B cell (primary cell): ENCODE measurements at places on chromosomes 6 and 20. TPM values are rescaled to one million over a fixed set of nuclear protein-coding genes. Genes with fewer than 3 reads are reported as not detected.
A peak's percentile ranks its signal among the peaks of the same experiment; 100 is the strongest.

DNA sequence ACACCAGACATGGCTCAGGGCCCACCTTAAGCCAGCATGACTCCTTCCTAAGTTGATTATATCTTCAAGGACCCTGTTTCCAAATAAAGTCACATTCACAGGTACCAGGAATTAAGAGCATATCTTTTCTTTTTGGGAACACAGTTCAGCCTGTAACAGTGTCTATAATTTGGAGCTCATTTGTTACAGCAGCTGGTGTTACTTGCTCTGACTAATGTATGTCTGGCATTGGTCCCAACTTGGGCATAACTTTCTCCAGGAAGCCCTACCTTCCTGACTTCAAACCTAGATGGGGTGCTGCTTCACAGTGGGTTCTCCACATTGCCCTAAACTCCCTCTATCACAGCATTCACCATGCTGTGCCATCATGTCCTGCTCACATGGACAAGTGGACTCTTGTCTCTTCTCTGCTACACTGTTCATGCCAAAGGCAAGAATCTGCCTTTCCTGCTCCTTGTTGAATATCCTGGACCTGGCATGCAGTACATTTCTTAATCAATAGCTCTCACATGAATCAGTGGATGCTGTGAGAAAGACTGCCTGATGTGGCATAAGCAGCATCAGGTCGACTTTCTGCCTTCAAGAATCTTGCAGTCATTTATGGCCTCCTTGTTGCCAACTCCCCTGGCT lies 117.4 kb upstream of the FOXA2 start:
- H3K27ac ChIP-seq = no peak overlapping the region
- H3K36me3 ChIP-seq = no peaks in the 10 kb centered on the region
- DNase-seq = no peak
- no peaks in the 10 kb centered on the region for H3K4me1 ChIP-seq

Gene PRPH2
- 0.10 and 0.15 TPM in 2 replicates for total RNA-seq

- peaks cover 5% of the 10 kb centered on the region for H3K36me3 ChIP-seq
- no peaks in the 10 kb centered on the region for H3K27me3 ChIP-seq
- no peak overlapping the region for H3K27ac ChIP-seq
- H3K4me1 ChIP-seq = peaks cover 8% of the 10 kb centered on the region
Measured at GRCh38 chr6:160063771-160064413, 57.7 kb upstream of the SLC22A1 start.

Gene SLC52A3
- not detected in 2 replicates for total RNA-seq

DNA sequence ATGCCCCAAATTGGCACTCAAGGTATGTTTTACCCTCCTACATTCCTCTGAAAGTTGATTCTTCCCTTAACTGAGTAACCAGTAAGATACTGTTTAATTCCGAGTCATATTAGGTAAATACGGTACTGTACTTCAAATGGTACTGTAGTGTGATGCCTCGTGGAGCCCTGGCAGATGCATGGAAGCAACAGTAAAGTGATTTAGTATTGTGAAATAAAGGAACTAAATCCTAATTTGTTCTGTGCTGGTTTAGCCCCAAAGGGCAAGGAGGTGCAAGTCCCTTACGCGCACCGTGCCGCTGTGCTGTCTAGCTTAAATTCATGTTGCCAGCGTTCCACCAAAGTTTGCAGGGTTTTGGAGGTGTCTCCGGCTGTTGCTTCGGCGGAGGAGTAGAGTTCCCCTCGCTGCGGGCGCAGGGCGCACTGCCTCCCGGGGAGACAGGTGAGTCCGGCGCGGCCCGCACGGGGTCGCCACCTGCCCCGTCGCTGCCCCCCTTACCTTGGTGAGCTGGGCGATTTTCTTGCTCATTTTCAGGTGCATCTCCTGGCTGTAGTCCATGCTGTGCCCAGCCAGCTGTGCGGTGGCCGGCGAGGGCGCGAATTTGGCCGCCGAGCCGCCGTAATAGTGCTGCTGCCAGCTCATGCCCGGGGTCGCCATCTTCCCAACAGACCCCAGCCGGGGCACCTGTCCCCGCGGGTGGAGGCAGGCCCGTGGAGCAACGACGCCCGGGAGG lies 655 bp downstream of the FAM184A start:
- H3K27ac ChIP-seq = no peak overlapping the region
- peak overlapping the region; percentile 68 for H3K4me3 ChIP-seq
- no peaks in the 10 kb centered on the region for H3K36me3 ChIP-seq
- peak; percentile 65 for DNase-seq
- H3K27me3 ChIP-seq = peaks cover 25% of the 10 kb centered on the region

Gene FERMT1
- not detected in 2 replicates for total RNA-seq

GRCh38 chr6:98579941-98580340 lies 254.4 kb upstream of the POU3F2 start:
- no peaks in the 10 kb centered on the region for H3K36me3 ChIP-seq
- H3K27ac ChIP-seq = no peak overlapping the region
- no peak overlapping the region for H3K4me3 ChIP-seq
- H3K4me1 ChIP-seq = no peaks in the 10 kb centered on the region
- H3K27me3 ChIP-seq = no peaks in the 10 kb centered on the region

GRCh38 chr20:2114990-2115681 lies 13.5 kb downstream of the STK35 start:
- H3K4me3 ChIP-seq = no peak overlapping the region
- no peak for DNase-seq
- H3K36me3 ChIP-seq = peaks cover 30% of the 10 kb centered on the region
- no peak overlapping the region for H3K27ac ChIP-seq

DNA sequence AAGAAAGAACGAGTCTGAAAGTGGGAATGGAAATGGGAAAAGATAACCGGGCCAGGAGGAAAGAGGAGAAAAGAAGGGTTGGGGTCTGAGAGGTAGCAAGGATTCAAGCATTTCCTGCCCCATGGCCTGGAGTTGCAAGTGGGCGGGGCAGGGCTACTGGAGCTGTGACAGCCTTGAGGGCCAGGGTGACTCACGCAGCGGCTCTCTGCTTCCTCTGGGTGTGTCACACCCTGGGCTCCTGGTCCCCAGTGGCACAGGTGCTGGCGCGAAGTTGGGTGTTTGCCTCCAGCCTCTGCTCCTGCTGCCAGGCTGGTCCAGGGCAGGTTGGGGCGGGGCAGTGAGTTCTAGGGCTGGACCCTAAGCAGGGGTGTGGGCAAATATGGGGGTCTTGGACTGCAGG lies 3.3 kb upstream of the ULBP3 start:
- no peaks in the 10 kb centered on the region for H3K36me3 ChIP-seq
- H3K27ac ChIP-seq = no peak overlapping the region
- peak; percentile 19 for DNase-seq
- H3K27me3 ChIP-seq = peaks cover 11% of the 10 kb centered on the region

Gene TFAP2C
- total RNA-seq = not detected in 2 replicates

Gene TDRD6
- total RNA-seq = not detected in 2 replicates

- no peak overlapping the region for H3K27ac ChIP-seq
- no peaks in the 10 kb centered on the region for H3K27me3 ChIP-seq
- H3K4me3 ChIP-seq = no peak overlapping the region
- peaks cover 3% of the 10 kb centered on the region for H3K4me1 ChIP-seq
- no peaks in the 10 kb centered on the region for H3K36me3 ChIP-seq
Measured at GRCh38 chr6:34445313-34445860, 19.5 kb upstream of the RPS10 start.

Gene UNC5CL
- 4.6 and 4.7 TPM in 2 replicates for total RNA-seq

DNA sequence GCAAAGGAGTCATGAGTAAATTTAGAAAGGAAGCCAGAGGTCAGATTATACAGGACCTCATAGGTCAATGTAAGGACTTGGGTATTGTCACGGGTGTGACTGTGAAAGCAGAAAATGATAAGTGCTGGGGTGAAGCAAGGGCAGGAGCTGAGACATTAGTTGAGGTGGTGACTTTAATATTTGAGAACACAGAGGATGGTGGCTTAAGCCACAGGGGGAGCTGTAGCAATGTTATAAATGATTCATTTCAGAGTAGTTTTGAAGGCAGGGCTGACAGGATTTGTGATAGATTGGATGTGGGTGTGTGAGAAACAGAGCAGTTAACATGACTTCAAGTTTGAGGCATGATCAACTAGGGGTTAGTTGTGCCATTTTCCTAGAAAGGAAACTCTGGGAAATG lies 659.9 kb downstream of the EPM2A start:
- no peak for DNase-seq
- H3K4me1 ChIP-seq = no peaks in the 10 kb centered on the region
- no peaks in the 10 kb centered on the region for H3K27me3 ChIP-seq

DNA sequence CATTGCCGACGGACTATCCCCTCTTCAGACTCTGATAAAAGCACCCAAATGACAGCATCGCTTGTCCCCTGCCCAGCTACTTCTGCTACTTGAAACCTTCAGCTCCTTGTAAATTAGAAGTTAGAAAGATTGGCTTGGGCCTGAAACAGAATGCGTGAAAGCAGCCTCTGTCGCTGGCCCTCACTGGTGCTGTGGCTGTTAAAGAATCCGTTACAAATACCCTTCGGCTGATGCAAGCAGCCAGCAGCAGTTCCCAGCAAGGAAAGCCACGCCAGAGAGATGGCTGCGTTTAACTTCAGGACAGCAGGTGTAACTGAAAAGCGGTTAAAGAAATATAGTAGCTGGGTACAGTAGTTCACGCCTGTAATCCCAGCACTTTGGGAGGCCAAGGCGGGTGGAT lies 2.4 kb upstream of the PRR18 start:
- DNase-seq = no peak
- H3K27me3 ChIP-seq = no peaks in the 10 kb centered on the region
- H3K4me3 ChIP-seq = no peak overlapping the region
- no peak overlapping the region for H3K27ac ChIP-seq
- H3K36me3 ChIP-seq = no peaks in the 10 kb centered on the region
- peaks cover 17% of the 10 kb centered on the region for H3K4me1 ChIP-seq

DNA sequence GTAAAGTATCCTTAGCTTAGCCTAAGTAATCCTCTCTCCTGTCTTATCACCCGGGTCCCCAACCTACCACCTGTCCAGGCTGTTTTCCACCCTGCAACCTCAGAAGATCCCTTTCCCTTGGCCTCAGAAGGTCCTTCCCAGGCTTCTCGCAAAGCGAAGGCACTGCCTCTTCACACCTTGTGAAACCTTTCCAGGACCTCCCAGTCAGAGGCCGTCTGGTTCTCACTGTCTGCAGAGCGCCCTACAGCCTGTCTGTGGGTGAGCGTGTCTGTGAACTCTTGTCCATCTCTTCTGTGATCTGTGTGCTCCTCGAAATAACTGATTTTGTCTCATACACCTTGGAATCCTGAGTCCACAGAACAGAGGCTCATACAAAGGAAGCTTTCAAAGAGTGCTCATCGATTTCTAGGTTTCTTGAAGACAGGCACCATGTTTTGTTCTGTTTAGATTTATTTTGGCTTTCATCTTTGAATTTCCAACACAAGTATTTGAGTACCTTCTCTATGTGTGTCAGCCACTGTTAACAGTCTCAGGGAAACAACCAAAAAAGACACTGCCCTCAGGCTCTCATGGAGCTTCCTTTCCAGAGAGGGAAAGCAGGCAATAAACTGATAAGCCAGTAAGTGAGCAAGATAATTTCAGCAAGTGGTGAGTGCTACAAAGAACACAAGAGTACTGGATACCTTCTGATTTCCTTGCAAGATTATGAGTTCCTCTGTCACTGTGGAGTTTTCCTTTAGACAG lies 6.3 kb downstream of the PDE10A start:
- no peak overlapping the region for H3K4me3 ChIP-seq
- H3K4me1 ChIP-seq = no peaks in the 10 kb centered on the region
- DNase-seq = no peak
- H3K27me3 ChIP-seq = no peaks in the 10 kb centered on the region

Gene AHI1
- 57.9 and 61.7 TPM in 2 replicates for total RNA-seq

- H3K4me3 ChIP-seq = no peak overlapping the region
- no peaks in the 10 kb centered on the region for H3K27me3 ChIP-seq
- no peak for DNase-seq
- no peak overlapping the region for H3K27ac ChIP-seq
- H3K36me3 ChIP-seq = peaks cover 52% of the 10 kb centered on the region
Measured at GRCh38 chr6:83958241-83958685, 75.3 kb upstream of the MRAP2 start.

Gene BPIFB4
- not detected in 2 replicates for total RNA-seq

- no peak overlapping the region for H3K4me3 ChIP-seq
- H3K27me3 ChIP-seq = no peaks in the 10 kb centered on the region
- H3K36me3 ChIP-seq = no peaks in the 10 kb centered on the region
- DNase-seq = no peak
- H3K27ac ChIP-seq = no peak overlapping the region
Measured at GRCh38 chr6:15343490-15344191, 97.8 kb downstream of the JARID2 start.

- H3K4me1 ChIP-seq = peaks cover 7% of the 10 kb centered on the region
- no peak overlapping the region for H3K4me3 ChIP-seq
- no peak overlapping the region for H3K27ac ChIP-seq
- DNase-seq = peak; percentile 20
Measured at GRCh38 chr6:158756126-158756525, 63.0 kb downstream of the EZR start.

DNA sequence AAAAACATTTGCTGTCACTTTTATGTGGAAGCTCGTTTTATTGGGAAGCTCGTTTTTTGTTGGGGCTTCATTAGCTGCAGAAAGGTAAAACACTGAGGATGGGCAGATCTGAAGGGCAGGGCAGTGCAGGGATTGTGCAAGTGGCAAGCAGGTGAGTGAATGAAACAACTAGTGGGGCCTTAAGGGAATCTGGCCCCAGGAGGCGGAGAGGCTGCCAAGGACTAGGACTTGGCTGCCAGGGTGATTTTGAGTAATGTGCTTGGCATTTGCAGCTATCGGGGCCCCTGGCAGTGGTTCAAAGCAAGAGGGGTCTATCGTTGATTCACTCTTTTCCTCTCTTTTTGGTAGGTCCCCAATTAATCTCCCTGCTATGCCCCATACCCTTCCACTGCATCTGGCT lies 11.5 kb downstream of the IL22RA2 start:
- no peak overlapping the region for H3K27ac ChIP-seq
- no peak overlapping the region for H3K4me3 ChIP-seq
- no peaks in the 10 kb centered on the region for H3K27me3 ChIP-seq

DNA sequence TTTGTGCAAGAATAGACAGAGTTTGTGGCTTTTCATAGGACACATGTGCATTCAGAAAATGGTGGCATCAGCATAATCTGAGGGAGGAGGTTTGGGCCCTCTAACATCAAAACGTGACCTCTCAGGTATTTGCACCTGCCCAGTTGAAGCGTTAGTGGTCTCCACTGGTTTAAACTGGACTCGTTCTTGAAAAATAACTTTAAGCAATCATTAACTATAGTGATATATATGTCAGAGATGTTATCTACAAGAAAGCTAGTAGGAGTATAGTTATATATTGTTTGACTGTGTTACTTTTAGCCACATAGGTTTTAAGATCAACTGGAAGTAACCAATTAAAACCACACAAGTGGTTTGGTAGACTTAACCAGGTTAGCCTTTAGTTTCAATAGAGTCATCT lies 607.4 kb downstream of the MAFB start:
- H3K36me3 ChIP-seq = no peaks in the 10 kb centered on the region
- no peaks in the 10 kb centered on the region for H3K4me1 ChIP-seq
- DNase-seq = no peak
- no peaks in the 10 kb centered on the region for H3K27me3 ChIP-seq
- no peak overlapping the region for H3K27ac ChIP-seq

Gene PAX1
- not detected in 2 replicates for total RNA-seq

GRCh38 chr6:42106112-42107023 lies 36.1 kb downstream of the C6orf132 start:
- H3K4me3 ChIP-seq = no peak overlapping the region
- H3K36me3 ChIP-seq = no peaks in the 10 kb centered on the region

Gene RBBP8NL
- not detected in 2 replicates for total RNA-seq

Gene BFSP1
- total RNA-seq = not detected in 2 replicates

Gene MOCS3
- total RNA-seq = 7.6 and 7.9 TPM in 2 replicates
